Activated gamma-delta T cell treated with Interleukin-2 at 50 U/mL for 16 hours (primary cell): ENCODE measurements at places on chromosomes 13 and 19.
A peak's percentile ranks its signal among the peaks of the same experiment; 100 is the strongest.

DNA sequence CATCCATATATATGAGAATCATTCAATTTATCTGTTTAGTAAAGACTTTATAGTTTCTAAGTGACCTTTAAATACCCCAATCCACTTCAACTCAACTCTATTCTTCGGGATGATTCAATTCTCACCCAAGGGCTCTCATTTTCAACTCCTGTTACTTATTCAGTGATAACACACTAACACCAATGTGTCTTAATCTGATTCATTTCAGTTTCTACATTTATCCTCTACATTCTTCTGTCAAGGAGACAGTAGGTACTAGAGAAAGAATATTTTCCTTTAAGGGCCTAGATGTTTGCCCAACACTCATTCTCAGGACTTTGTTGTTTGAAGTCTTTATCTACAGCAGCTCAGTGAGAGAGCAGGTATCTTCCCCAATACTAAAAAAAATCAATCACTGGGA is 7.1 kb downstream of the ARGLU1 start:
- DNase-seq, result no peak

GRCh38 chr13:111893607-111894443 is 173.1 kb upstream of the SOX1 start:
- DNase-seq, result no peak

- DNase-seq, result no peak
Measured at GRCh38 chr13:29105779-29106178, 285.6 kb downstream of the MTUS2 start.

DNA sequence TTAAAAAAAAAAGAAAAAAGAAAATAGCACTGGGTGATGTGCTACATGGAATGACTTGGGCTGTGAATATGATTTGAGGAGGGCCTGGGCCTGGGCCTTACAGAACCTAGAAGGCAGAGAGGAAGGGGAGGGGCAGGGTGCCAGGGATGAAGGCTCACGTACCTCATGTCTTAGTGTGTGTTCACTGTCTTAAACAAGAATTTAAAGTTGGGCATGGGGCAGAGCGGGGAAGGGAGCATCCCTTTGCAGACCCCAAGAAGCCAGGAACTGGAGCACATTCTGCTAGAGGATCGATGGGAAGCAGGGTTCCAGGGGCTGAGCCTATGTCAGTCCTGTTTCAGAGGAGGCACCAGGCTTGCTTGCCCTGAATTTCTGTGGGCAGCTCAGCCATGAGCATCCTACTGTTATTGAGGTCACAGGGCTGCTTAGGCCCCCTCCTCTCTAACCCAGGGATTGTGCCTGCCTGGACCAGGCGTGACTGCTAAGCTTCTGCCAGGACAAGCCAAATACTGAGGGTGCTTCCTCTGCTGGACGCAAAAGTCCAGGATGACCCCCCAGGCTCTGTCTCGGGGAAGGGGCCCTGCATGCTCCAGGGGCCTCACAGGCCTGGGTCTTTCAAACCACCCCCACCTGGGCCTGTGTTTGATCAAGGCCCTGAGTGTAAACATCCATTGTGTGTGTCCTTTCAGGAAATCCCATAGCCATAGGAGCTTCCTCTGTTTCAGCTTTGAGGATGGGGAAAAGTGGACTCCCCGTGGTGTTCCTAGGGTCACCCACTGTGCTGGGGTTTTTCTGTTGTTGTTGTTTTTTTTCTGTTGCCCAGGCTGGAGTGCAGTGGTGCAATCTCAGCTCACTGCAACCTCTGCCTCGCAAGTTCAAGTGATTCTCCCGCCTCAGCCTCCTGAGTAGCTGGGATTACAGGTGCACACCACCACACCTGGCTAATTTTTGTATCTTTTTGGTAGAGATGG is 4.8 kb downstream of the LSR start:
- DNase-seq, result peak; percentile 1

DNA sequence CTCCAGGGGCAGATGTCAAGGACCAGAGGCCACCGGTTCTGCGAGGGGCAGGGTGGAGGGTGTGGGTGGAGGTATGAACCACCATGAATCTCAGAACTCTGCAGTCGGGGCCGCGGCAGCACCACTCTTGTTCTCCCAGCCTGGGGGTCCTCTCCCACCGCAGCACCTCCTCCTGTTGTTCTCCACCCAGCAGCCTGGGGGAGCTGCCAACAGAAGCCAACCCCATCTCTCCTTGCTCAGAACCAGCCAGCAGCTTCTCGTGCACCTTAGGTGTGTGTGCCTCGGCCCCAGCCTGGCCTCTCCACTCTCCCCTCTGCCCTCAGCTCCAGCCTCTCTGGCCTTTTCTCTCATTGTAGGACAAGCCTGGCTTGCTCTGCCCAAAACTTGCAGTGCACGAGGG is 31.9 kb upstream of the CCNE1 start:
- DNase-seq, result no peak

DNA sequence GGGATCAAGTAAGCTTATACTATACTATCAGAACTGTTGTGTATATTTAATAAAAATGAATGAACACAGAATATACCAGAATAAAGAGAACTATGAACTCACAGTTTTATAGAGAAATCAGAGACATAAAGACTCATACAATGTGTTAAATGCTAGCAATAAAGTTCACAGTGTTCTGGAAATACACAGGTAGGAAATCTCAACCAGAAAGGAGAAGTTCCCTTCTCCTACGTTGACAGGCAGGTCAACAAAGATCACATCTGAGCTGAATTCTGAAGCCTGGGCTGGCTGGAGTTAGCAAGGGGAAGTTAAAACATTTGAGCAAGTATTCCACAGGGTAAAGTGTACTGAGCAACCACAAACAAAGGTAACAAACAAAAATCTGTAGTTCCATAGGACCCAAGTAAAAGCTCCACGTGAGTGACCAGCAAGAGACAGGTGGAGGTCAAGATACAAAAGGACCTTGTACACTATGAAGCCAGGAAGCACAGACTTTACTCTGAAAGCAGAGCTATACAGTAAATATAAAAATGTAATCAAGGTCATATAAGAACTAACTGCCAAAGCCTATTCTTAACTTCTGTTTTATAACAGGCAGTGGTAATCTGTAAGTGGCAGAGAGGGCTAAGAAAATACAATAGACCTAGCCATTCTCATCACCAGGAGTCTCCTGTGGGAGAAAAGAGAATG is 13.0 kb downstream of the FBXL3 start:
- DNase-seq, result no peak

GRCh38 chr19:50580240-50580639 is 12.0 kb upstream of the LRRC4B start:
- DNase-seq, result no peak

DNA sequence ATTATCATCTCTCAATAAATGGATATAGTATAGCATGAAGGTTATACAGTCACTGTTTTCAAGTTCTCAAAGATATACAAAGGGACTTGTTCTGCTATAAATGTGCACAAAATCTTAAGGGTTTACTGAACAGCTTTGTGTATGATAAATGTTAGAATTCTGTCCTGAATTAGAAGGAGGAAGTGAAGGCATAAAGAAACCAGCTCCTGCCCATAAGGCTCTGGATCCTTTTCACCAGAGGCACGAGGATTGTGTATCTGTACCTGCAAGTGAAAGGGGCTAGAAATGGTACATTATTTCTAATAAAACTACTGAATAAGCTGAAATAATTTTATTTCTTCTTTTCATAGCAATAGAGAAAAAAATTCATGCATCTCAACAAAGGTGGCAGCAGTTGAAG is 32.4 kb downstream of the PHF11 start:
- DNase-seq, result no peak

DNA sequence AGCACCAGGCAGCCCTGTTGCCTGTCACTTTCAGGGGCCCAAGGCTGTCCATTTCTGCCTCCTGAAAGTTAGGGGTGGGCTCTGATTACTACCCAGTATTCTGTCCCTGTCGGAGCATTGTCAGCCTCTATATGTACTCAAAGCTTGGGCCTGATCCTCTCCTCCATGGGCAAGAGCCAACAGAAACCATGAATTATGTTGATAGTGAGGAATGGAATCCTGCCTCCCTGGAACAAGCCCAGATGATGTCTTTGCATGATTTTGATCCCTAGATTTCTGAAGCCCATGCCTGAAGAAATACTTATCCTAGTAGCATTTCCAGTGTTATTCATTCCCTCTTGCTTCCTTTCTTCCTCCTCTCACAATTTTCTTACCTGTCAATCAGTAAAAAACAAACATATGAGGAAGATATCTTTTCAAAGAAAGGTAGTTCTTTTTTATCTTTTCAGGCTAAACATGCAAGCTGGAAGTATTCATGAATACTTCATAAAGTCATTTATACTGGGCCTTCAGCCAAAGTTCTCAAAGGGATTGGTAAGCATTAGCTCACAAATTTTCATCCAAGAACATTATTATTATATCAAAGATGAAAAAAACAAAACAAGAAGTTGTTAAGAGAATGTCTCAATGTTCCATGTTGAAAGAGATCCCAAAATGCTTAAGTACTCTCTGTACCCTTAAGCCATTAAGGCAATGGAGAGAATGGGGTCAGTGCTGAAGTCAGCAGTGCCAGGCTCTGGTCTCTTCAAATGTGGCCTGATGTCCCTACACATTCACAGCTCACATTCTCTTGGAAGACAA is 171.7 kb downstream of the NHLRC3 start:
- no peak for DNase-seq

- no peak for DNase-seq
Measured at GRCh38 chr13:37797631-37798030, 71.9 kb downstream of the TRPC4 start.

DNA sequence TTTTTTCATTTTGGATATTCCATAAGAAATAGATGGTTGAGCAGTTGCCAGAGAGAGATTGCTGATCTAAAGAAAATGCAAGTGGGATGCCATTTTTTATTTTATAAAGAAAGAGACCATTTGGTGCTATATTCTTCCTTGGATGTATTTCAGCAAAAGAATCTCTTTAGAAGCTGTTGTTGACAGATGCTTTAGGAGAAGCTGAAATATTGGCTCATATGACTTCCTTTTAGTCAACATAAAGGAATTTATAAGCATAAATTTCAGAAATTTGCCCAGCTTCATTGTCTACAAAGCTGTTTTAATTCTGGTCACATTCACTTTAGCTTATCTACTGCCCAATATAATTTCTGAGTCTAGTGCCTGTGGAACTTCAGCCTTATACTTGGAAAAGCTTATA is 36.9 kb downstream of the POLR1D start:
- no peak for DNase-seq

DNA sequence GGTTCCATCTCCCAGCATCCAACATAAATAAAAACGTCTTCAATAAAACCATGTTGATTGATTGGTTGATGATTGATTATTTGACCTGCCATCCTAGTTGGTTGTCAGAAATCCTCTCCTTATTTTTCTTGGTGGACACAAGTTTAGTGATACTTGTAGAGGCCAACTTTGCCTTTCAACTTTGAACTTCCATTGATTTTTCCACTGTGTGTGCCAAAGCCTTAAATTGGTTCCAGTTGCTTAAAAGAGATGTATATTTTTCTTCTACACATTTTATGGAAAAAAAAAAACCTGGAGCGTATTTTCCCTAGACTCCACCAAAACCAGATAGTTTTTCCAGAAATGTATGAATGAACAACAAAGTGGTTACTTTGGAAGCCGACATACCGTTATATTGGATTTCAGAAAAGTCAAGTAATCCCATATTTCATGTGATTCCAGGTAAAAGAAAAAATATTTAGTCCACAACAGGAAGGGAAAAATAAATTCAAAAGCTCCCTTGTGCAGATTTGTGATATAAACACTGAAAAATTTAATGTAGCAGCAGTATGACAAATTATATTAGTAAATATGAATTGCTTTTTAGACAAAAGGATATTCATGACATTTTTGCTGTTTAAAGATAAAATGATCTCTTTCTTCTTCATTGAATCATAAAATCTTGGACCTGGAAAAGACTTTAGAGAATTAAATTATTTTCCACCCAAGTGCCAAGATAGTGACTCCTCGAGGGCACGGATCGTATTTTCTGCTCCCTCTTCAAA is 85.2 kb downstream of the MBNL2 start:
- no peak for DNase-seq

- DNase-seq, result no peak
Measured at GRCh38 chr13:92574499-92574898, 652.1 kb upstream of the GPC6 start.

GRCh38 chr19:33226550-33227241 is 1.0 kb upstream of the SLC7A10 start:
- no peak for DNase-seq

- DNase-seq, result no peak
Measured at GRCh38 chr19:30011051-30011578, 69.1 kb downstream of the URI1 start.

GRCh38 chr13:39249982-39250381 is 211.7 kb downstream of the NHLRC3 start:
- no peak for DNase-seq

DNA sequence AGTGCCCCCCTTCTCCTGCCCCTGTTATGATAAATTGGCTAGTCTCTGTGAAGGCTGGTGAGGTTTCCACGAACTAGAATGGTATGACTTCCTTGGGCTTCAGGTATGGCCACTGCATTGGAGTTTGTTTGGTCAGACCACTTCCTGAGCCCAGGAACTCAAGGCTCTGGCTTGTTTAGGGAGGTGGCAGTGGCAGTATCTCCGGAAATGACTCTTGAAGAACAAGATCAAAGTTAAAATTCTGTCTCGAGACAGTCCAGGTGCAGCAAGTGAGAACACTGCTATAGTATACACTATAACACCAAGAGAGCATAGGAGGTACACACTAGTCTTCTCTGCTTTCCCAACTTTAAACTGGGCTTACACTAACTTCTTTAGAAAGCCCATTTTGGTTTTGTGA is 309.1 kb downstream of the KLF12 start:
- DNase-seq, result no peak
